GM12878 (cell line): ENCODE measurements at places on chromosomes 3 and 15.
A peak's percentile ranks its signal among the peaks of the same experiment; 100 is the strongest.

GRCh38 chr3:61967937-61968336 is 405.4 kb downstream of the FEZF2 start:
- H3K27ac ChIP-seq = no peak overlapping the region
- no peak overlapping the region for H3K4me3 ChIP-seq
- no peak for DNase-seq
- H3K4me1 ChIP-seq = no peaks in the 10 kb centered on the region

DNA sequence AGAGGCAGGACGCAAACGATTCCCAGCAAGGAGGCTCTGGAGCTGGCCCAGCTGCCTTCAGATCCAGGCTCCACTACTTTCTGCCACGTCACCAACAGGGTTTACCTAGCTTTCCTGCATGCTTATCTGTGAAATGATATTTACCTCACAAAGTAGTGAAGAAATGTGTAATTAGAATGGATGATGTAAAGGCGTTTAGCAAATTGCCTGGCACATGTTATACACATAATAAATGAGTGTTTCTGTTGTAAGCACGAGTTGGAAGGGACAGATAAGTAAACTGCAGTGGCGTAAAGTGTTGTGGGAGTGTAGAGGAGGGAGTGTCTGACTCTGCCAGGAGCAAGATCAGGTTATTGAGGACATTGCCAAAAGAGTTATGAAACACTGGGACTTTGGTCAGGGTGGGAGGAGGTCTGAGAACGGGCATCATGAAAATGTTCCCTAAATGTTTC is 3.5 kb upstream of the CHAC1 start:
- no peak overlapping the region for H3K27ac ChIP-seq
- H3K4me1 ChIP-seq = peaks cover 7% of the 10 kb centered on the region
- no peak for DNase-seq

DNA sequence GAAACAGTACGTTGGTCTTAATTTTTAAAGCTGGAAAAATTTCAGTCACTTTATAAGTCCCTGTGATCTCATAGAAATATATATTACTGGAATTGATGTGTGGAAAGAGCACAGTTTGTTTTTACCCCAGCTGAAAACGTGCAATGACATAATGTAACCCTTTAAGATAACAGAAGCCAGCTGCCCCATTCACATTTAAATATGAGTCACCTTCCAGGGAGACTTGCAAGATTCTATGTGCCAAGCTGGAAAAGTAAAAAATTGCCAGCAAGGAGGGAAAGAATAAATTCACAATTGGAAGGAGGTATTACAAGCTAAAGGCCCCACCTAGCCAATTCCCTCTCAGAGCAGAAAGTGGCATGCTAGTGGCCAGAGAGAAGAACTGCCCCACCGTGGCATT is 50.2 kb downstream of the SAMMSON start:
- H3K27ac ChIP-seq = no peak overlapping the region
- no peak for DNase-seq
- no peak overlapping the region for H3K4me3 ChIP-seq
- no peaks in the 10 kb centered on the region for H3K4me1 ChIP-seq
- no peaks in the 10 kb centered on the region for H3K27me3 ChIP-seq

DNA sequence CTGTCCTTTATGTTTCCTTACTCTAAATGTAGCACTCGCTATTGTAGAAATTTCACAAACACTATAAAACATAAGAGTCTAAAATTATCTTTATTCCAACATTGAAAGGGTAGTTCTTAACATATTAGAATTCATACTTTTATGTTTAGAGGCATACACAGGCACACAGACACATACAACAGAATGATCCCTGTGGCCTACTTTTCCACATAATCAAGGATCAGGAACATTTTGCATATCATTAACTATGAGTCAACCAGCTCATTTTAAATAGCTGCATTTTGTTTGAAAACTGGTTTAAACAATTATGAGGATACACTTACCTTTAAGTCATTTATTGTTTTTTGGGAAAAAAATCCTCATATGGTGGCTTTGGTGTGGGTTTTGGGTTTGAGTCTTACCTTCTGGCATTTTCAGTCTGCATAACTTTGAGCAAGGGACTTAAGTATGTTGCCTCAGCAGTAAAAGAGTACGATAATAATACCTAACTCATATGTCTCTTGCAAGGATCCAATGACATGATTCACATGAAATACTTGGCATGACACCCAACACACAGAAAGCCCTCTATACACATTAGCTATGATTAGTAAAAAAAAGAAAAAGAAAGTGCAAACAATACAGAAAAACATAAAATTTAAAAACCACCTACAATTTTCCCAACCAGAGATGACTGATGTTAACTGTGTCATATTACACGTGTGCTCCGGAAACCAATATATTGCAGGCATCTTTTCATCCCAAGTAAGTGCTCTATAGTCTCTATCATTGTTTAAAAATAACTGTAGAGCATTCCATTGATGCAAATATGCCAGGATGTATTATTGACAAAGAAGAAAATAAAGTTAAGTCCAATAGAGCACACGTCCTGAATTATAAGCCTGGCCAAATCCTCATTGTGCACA is 213.1 kb upstream of the ADAMTS9 start:
- no peaks in the 10 kb centered on the region for H3K27me3 ChIP-seq
- H3K4me3 ChIP-seq = no peak overlapping the region
- no peak for DNase-seq
- no peaks in the 10 kb centered on the region for H3K4me1 ChIP-seq

- no peaks in the 10 kb centered on the region for H3K4me1 ChIP-seq
- H3K4me3 ChIP-seq = no peak overlapping the region
- no peaks in the 10 kb centered on the region for H3K27me3 ChIP-seq
- H3K36me3 ChIP-seq = no peaks in the 10 kb centered on the region
- no peak overlapping the region for H3K27ac ChIP-seq
Measured at GRCh38 chr3:159257954-159258353, 456.1 kb downstream of the MFSD1 start.

GRCh38 chr15:95174301-95175259 is 943.2 kb downstream of the MCTP2 start:
- H3K4me1 ChIP-seq = no peaks in the 10 kb centered on the region
- no peak overlapping the region for H3K4me3 ChIP-seq
- no peak overlapping the region for H3K27ac ChIP-seq
- no peak for DNase-seq
- H3K27me3 ChIP-seq = no peaks in the 10 kb centered on the region

- no peak for DNase-seq
- H3K27ac ChIP-seq = no peak overlapping the region
- H3K27me3 ChIP-seq = no peaks in the 10 kb centered on the region
- no peak overlapping the region for H3K4me3 ChIP-seq
- H3K36me3 ChIP-seq = no peaks in the 10 kb centered on the region
- no peaks in the 10 kb centered on the region for H3K4me1 ChIP-seq
Measured at GRCh38 chr3:22713936-22714335, 489.2 kb upstream of the UBE2E2 start.

DNA sequence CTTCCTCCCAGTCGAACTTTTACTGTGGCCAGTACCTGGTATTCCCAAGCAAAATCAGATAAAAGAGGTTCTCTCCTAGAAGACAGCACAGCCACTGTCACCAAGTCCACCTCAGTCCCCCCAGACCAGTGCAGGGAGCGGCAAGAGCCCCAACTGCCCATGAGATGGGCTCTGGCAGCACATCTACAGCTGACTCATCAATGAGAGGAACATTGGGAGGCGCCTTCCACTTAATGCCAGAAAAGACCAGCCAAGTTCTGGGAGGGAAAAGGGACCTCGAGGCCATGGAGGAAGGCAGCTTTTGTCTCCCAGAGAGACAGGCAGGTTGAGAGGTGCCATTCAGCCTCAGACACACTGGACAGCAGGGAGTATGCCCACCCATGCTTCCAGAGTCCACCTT is 28.2 kb downstream of the POC1A start:
- no peak for DNase-seq
- no peak overlapping the region for H3K4me3 ChIP-seq
- no peaks in the 10 kb centered on the region for H3K27me3 ChIP-seq
- peaks cover 24% of the 10 kb centered on the region for H3K4me1 ChIP-seq

- DNase-seq = no peak
- no peak overlapping the region for H3K27ac ChIP-seq
Measured at GRCh38 chr15:44782516-44782915, 46.2 kb downstream of the TRIM69 start.

DNA sequence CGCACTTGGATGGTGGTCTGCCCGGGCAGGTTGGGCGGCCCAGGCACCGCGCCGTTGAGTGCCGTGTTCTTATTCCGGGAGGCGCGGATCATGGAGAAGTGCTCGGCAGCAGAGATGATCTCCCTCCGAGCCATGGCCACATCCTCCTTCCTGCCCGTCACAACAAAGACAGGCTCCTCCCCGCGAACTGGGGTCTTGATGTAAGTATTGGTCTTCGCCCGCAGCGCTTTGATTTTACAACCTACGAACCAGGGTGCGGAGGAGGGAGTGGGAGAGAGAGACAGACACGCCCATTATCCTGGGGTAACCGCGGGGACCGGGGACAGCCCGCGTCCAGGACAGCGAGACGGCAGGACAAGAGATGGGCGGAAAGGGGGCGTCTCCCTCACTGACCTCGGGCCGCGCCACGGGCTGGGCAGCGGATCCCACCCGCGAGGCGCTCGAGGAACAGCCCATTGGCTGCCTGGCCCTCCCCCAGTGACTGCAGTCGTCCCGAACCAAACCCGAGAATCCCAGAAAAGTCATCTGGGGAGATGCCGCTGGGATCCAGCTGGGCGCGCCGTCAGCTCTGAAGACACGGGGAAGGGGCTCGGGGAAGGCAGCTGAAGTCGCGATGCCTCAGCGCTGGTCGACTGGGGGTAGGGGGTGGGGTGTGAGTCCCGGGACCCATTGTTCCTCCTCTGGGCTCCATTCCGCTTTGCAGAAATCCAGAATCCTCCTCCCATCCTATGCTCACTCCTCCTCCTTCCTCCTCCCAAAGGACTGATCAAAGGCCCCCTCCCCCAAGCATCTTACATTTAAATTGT is 1.2 kb downstream of the MEX3B start:
- no peak overlapping the region for H3K27ac ChIP-seq
- peak overlapping the region; percentile 70 for H3K4me3 ChIP-seq
- peaks cover 2% of the 10 kb centered on the region for H3K27me3 ChIP-seq

DNA sequence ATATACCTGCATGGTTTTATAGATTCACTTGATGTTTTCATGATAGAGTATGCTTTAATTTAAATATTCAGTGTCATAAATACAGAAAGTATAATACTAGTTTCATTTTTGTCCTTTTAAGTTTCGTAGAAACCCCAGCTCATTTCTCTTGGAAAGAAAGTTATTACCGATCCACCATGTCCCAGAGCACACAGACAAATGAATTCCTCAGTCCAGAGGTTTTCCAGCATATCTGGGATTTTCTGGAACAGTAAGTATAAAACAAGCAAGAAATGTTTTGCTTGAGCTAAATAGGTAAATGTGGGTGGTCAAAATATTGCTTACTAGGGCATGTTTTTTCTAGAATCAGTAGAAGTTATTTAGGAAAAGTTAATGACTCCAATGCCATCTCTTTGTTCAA is 106.4 kb downstream of the TP63 start:
- H3K27me3 ChIP-seq = no peaks in the 10 kb centered on the region
- H3K36me3 ChIP-seq = no peaks in the 10 kb centered on the region
- no peak overlapping the region for H3K4me3 ChIP-seq
- H3K4me1 ChIP-seq = no peaks in the 10 kb centered on the region

- H3K4me1 ChIP-seq = peaks cover 5% of the 10 kb centered on the region
- no peak overlapping the region for H3K27ac ChIP-seq
- no peaks in the 10 kb centered on the region for H3K27me3 ChIP-seq
- DNase-seq = no peak
Measured at GRCh38 chr3:57546616-57547015, 2.5 kb upstream of the DNAH12 start.

DNA sequence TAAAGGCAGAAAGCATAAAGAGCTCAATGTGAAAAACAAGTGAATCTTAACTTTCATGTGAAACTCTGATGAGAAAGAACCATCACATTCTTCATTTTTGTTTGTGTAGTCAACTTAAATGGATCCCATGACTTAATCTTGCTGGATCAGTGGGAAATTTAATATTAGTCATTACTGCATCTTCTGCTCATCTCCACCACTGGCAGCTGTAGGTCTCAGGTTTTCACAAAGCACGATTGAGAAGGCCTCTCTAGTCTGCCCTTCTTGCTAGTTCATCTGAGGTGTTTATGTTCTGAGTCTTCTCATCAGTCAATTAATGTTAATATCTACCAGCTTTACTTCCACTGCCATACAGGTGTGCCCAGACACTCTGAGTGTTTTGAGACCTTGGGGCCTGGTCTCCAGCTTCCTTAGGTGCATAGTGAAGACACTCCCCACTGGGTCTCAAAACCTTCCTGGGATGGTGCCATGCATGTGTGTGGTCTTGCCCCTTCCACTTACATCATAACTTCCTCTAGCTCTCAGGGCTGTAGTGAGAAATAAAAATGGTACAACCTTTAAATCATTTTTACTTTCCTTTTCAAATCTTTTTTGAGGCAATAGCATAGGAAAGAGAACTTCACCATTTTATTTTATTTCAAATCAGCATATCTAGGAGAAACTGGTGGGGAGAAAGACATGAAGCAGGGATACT is 421.6 kb upstream of the CBLB start:
- no peaks in the 10 kb centered on the region for H3K27me3 ChIP-seq

DNA sequence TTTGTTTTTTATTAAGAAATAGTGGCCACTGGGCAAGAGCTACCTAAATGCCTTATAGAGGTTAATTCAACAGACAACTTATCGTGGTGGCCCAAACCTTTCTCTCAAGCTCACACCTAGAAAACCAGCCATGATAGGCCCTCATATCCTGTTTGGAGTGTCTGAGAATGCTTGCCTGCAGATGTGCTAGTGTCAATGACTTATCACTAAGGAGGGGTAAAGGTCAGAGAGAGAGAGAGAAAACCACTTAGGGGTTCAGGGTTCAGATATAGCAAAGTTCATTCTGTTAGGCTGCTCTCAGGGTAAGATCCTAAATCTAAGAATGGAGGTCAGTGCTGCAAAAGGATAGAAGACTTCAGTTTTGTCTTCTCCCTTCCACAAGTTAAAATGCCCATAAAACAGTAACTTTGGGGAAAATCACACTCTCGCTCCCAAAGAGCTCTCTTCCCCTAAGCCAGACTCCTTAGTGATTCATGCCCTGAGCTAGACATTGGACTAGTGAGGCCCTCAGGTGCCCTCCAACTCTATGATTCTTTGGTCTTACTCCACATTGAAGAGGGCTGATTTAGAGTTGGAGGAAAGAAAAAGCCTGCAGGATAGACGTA is 30.3 kb upstream of the B3GNT5 start:
- H3K4me1 ChIP-seq = no peaks in the 10 kb centered on the region
- no peaks in the 10 kb centered on the region for H3K27me3 ChIP-seq
- no peaks in the 10 kb centered on the region for H3K36me3 ChIP-seq
- no peak overlapping the region for H3K4me3 ChIP-seq
- no peak overlapping the region for H3K27ac ChIP-seq

- H3K36me3 ChIP-seq = peaks cover 2% of the 10 kb centered on the region; the same call in 1 of the 2 replicates
- DNase-seq = no peak
- H3K27me3 ChIP-seq = no peaks in the 10 kb centered on the region
Measured at GRCh38 chr3:13017361-13018042, 55.7 kb downstream of the IQSEC1 start.
